ENCODE measurements at places on chromosomes 6 and 20.
A peak's percentile ranks its signal among the peaks of the same experiment; 100 is the strongest.

GRCh38 chr6:110858016-110858415, 16.6 kb upstream of the AMD1 start:
- no peak for DNase-seq

- no peak for DNase-seq
Measured at GRCh38 chr20:32507998-32508774, 76.9 kb downstream of the NOL4L start.

- no peak for DNase-seq
Measured at GRCh38 chr6:79694623-79695343, 63.7 kb downstream of the SH3BGRL2 start.

- peak; percentile 65 for DNase-seq
Measured at GRCh38 chr6:33112148-33112547, 36.4 kb downstream of the HLA-DPB1 start.

- peak; percentile 10 for DNase-seq
Measured at GRCh38 chr6:162798546-162799266, 70.9 kb downstream of the PACRG start.

GRCh38 chr20:46606817-46607190, 44.5 kb downstream of the SLC13A3 start:
- DNase-seq = no peak

DNA sequence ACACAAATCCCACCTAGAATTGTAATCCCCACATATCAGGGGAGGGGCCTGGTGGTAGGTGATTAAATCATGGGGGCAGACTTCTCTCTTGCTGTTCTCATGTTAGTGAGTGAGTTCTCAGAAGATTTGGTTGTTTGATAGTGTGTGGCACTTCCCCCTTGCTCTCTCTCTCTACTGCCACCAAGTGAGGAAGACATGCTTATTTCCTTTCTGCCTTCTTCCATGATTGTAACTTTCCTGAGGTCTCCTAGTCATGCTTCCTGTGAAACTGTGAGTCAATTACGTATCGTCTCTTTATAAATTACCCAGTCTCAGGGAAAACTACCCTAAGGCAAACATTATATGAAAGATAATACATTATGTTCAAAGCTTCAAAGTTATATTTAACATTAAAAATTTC, 1297.5 kb upstream of the CITED2 start:
- DNase-seq = no peak

DNA sequence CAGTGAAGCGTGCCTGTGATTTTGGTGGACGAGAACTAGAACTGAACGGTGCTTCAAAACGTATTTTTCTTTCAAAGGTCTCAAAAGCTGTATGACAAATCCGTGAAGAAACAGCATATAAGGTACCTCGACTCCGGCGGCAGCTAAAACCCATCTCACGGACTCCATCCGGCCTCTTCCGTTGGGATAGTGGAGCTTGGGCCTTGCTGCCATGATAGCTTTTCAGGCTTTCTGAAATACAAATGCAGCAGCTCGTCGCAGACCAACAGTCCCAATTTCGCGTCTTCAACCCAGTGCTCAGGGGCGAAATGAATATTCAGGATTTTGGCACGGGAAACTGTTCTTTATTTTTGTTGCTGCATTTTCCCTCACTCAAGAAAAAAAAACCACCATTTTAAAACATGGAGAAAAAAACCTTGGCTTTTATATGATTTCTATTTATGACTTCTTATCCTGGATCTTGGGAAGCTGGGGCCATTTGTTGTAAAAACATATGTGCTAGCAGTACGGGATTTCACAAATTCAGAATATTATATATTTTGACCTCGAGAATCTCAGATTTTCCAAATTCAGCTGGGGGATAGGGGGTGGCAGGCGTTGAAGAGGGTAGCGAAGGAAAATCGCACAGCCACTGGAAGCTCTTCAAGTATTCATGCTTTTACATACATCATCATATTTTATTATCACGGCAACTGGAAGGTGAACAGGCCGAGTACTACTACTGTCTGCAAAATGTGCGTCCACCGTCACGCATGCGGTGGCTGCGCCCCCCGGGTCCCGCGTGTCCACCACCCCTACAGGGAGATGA, 849 bp downstream of the GSTA4 start:
- DNase-seq = no peak

- DNase-seq = no peak
Measured at GRCh38 chr6:30870546-30870945, 13.8 kb upstream of the DDR1 start.

DNA sequence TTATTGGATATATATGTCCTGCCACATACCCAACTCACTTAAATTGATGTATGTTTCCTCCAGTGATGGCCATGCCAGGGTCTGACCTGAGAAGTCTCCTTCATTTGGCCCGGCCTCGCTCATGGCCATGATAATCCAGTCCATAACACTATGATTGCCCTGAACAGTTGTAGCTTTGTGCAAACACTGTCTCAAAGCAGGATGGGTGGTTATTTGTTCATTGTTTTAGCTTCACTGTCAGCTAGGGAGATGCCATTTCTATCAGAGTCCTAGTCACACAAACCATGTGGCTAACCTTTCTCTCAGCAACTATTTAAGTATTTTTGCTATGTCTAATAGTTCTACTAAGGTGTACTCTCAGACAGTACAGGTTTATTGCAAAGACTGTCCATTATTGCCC, 47.6 kb upstream of the ZNF337 start:
- DNase-seq = no peak

- DNase-seq = no peak
Measured at GRCh38 chr6:18177286-18177965, 22.2 kb downstream of the KDM1B start.

- DNase-seq = no peak
Measured at GRCh38 chr6:132491303-132491702, 21.6 kb downstream of the STX7 start.

DNA sequence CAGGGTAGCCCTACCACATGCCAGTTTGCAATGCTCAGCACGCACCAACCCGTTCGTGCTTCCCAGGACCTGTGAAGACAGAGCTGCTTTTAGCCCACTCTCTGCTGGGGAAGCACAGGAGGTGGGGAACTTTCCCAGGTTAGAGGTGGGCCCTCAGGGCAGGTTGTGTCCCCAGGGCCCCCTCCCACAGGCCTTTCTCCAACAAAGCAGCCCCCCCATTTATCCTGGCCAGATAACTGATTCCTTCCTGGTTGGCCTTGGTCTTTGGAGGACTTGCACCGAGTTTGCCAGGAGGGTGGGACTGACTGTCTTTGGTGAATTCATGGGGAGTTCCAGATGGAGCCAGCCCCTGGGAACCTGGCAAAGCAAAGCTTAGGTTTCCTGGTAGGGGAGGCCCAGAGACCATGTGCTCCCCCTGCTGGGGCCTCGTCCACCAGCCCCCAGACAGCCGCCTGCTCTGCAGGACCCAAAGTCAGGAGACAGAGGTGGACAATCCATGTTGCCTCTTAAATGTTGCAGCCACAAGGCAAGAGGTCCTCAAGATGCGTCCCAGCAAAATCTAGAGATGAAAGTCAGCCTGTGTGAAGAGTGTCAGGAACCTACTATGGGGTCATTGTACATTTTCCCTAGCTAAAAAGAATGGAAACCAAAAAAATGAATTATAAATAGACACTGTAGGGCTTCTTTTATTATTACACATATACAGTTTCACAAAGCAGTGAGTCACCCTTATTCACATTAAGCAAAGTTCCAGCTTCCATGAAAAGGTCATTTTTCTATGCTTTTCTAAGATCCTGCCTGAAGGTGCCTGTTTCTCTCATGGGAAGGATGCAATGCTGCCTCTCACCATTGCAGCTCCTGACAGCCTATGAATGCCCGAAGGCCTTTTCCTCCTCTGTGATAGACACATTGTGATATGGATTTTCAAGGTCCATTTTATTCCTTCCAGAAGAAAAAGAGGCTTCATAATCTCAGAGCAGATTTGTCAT, 497.8 kb downstream of the PREX1 start:
- no peak for DNase-seq

- DNase-seq = no peak
Measured at GRCh38 chr6:1709234-1709641, 99.5 kb downstream of the FOXC1 start.

DNA sequence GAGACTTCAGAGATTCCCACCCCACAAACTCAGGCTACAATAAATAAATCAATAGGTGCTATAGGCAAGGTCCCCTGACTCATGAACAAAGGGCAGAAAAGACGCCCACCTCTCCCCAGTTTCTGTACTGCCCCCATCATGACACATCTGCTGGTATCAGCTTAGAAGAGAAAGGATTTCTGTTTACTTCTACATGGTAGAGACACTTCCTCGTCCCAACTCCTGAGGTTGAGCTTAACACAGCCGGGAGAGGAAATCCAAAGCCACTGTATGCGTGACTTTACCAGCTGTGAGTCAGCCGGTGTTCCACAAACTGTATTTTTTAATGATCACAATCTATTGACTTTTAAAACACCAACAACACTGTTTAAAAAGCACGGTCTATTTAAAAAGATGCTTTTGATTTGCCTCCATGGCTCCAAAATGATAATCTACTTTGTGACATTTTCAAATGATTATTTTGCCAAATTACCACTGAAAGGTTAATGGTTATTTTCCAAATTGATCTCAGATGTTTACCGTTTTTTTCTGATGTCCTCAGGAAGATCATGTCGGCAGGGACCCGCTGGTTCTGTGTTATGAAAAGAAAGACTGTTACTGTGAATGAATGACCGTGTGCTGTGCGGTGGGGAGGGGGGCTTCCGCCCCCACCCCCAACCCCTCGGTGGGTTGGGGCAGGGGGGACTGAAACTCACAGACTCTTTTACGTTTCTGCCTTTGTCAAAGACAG, 72.5 kb downstream of the ATP9A start:
- DNase-seq = no peak

GRCh38 chr20:22801528-22801927, 217.2 kb upstream of the FOXA2 start:
- DNase-seq = no peak

DNA sequence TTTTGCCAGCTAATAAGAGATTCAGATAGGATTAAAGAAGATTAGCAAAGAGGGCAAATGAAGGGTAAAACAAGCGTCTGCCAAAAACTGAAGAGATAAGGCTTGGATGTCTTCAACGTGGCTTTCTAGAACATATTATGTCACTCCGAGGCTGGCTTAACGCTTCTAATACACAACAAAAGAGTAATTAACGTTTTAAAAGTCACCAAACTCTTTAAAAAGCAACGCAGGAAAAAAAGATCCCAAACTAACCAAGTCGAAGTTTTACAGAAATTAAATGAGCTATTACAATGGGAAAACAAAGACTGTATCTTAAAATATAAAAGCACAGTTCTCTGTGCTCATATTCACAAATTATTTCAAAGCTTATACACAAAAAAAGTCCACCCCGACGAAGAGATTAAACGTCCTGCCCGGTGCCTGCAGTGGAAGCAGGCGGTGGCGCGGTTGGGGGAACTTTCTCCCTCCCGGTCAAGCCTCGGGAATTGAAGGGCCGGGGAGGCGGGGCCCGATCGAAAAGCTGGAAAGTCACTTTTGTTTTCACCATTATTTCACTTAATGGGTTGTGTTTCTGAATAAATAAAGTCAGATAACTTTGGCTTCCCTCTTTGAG, 1.2 kb downstream of the MAK start:
- no peak for DNase-seq

DNA sequence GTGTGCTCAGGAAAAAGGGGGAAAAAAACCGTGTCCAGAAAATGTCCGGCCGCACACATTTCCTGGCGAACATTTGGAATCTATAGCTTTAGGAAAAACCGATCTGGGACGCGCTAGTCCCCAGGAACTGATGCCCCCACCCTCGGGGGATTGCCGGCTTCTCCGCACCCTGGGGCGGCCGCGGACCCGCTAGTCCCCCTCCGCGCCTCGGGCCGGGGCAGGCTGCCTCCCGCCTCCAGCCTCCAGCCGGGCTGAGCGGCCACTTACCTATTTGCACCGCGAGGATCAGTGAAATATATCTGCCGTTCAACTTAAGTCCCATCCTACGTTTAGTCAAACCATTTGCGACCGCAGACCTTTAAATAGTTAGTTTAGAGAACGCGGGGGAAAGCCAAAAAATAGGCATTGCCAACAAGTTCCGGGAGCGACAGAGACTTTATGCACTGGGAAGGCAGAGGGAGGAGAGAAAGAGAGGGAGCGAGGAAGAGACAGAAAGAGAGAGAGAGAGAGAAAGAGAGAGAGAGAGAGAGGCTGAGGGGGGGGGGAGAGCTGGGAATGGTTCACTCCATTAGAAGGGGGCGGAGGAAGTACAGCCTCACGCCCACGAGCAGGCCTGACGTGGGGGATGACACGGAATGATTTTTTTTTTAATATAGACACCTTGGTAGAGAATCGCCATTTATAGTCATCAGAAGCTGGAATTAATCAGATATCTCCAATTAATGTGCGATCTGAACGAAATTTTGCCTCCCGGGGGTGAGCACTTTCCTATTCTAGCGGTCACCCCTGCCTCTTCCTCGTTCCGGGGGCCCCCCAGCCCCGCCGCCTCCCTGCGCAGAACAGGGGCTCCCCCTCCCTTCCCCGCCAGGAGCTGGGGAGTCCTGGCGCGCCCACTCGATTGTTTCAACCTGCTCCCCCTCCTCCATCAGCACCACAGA, at the start of gene NRN1:
NRN1 (minus strand) TSS at position 498 of the 938 bp plus-strand sequence; CDS start at position 322, 176 bp downstream.
- no peak for DNase-seq

DNA sequence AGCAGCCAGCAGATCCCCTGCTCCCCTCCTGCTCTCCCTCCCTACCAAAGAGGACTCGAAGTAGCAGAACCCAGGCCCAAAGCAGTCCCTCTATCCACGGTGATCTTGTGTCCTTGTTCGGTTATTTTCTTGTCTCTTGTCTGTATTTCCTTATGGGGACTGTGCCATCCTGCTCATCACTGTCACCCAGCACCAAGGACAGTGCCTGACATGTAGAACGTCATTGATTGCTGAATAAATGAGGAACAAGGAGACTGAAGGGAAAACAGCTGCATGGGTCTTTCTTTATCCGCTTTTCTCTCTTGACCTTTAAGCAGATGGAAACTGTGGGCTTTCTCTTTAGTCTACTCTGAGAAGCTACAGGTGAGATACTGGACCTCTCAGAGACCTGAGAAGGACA, 29.4 kb upstream of the ZNF831 start:
- DNase-seq = no peak

DNA sequence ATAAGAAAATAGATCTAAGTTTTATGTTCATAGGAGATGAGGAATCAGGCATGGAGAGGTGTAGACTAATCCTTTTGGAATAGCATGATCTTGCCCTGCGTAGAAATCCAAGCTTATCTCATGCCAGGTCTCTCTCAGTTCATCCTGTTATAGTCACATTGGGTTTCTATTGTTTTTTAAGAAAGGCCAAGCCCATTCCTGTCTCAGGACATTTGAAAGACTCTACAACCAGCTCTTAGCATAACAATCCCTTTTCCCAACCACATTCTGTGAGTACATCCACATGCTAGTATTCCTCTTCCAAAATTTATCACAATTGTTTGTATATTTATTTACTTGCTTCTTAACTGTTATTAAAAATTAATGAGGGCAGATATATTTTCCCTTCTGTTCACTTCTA, 130.3 kb downstream of the MMUT start:
- no peak for DNase-seq

GRCh38 chr6:91094806-91095475, 508.1 kb upstream of the MAP3K7 start:
- no peak for DNase-seq

GRCh38 chr20:23166563-23166962, 80.4 kb upstream of the CD93 start:
- DNase-seq = no peak

GRCh38 chr20:29409833-29410805, 1847.3 kb upstream of the DEFB115 start:
- no peak for DNase-seq

Measured in CD4-positive, alpha-beta T cell treated with Interleukin-2 at 100 ng/mL for 4 hours (primary cell).